ENCODE measurements at places on chromosomes 16 and 17.

GRCh38 chr16:8292271-8292670, 298.0 kb downstream of the TMEM114 start:
- DNase-seq = no peak

- no peak for DNase-seq
These were observed 269.3 kb upstream of the TBX2 start for GRCh38 chr17:61130330-61130729.

DNA sequence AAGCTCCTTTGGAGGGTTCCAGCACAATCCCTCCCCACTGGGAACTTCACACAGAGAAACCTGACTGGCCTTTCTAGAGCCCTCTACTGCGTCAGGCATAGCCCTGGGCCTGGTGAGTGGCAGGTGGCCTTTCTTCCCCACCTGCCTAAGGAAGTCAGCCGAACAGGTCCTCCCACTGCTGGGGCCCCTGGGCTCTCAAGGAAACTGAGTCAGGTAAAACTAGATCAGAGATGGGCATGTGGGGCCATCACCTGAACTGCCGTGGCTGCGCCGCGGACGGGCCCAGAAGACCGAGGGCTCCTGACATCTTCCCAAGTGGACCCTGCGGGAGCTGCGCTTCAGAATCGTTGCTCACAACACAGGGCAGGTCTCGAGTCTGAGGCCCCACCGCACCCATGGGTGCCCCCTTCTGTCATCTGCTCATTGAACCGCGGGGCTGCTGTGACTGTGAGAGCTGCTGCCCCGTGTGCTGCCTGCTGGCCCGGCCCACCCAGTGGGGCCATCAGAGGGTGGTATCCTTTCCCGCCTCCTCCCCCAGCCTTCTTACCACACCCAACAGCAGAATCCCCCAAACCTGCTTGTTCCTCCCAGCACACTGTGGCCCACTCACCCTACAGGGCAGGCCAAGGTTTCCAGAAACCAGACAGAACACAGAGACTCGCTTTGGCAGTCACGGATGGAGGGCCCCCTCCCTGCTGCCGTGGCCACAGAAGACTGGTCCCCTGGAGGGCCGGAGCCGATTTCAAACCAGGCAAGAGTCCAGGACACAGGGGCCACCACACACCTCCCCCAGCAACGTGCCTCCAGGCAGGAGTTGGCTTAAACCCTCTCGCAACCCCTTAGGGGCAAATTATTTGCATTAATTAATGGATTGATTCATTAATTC, 81.1 kb downstream of the TBC1D16 start:
- no peak for DNase-seq

GRCh38 chr16:75593825-75594820, 27.9 kb downstream of the GABARAPL2 start:
- DNase-seq = no peak
